ENCODE measurements at places on chromosomes 3 and 15. TPM values are rescaled to one million over a fixed set of nuclear protein-coding genes. Genes with fewer than 3 reads are reported as not detected.

CCR3 gene
- not detected for total RNA-seq

TNNC1 gene
- 3.7 TPM for total RNA-seq

PBRM1 gene
- total RNA-seq: 98.6 TPM

SUCNR1 gene
- 0.33 TPM for total RNA-seq

RTP1 gene
- total RNA-seq: not detected

SLC22A14 gene
- total RNA-seq: not detected

OIP5 gene
- total RNA-seq: 0.44 TPM

KCNAB1 gene
- total RNA-seq: 3.9 TPM

LTK gene
- total RNA-seq: 0.29 TPM

CCDC51 gene
- total RNA-seq: 13.9 TPM

HTR3E gene
- not detected for total RNA-seq

ST3GAL6 gene
- total RNA-seq: 22.1 TPM

LYZL4 gene
- total RNA-seq: not detected

WNT5A gene
- total RNA-seq: 18.7 TPM

DNASE1L3 gene
- 5.6 TPM for total RNA-seq

SAMMSON gene
- total RNA-seq: not detected

AGBL1 gene
- not detected for total RNA-seq

SQOR gene
- 60.3 TPM for total RNA-seq

ZFYVE19 gene
- total RNA-seq: 19.4 TPM

SPATA12 gene
- 0.29 TPM for total RNA-seq

ZNF662 gene
- 13.8 TPM for total RNA-seq

TM4SF18 gene
- 43.8 TPM for total RNA-seq

LSAMP gene
- total RNA-seq: 3.8 TPM

P3H2 gene
- total RNA-seq: 10.2 TPM

HDAC11 gene
- total RNA-seq: 14.4 TPM

TF gene
- 6.3 TPM for total RNA-seq

PTH1R gene
- total RNA-seq: 4.7 TPM

LRTM1 gene
- total RNA-seq: not detected

FEM1B gene
- 48.5 TPM for total RNA-seq

MORC1 gene
- not detected for total RNA-seq

ZNF385D gene
- total RNA-seq: 3.2 TPM

ZNF501 gene
- 4.9 TPM for total RNA-seq

HYAL3 gene
- 6.4 TPM for total RNA-seq

TMCC1 gene
- total RNA-seq: 29.4 TPM

PLCH1 gene
- total RNA-seq: 3.4 TPM

GOLGA6L4 gene
- 5.2 TPM for total RNA-seq

ALDH1L1 gene
- 10.8 TPM for total RNA-seq

PRR20G gene
- total RNA-seq: not detected

CLRN1 gene
- not detected for total RNA-seq

SLC51B gene
- total RNA-seq: not detected

GRAMD1C gene
- total RNA-seq: 49.8 TPM

CPLX3 gene
- not detected for total RNA-seq

SV2B gene
- 0.44 TPM for total RNA-seq

SLC2A2 gene
- not detected for total RNA-seq

SLC38A3 gene
- 2.5 TPM for total RNA-seq

RARB gene
- 0.80 TPM for total RNA-seq

SPSB4 gene
- total RNA-seq: not detected

GOLGA8S gene
- total RNA-seq: under 0.01 TPM

ADCY5 gene
- total RNA-seq: 10.1 TPM
